CD4-positive, alpha-beta T cell treated with Interleukin-12 subunit alpha and Interleukin-12 subunit beta, for 1 hour (primary cell): ENCODE measurements at places on chromosomes 4 and X.

DNA sequence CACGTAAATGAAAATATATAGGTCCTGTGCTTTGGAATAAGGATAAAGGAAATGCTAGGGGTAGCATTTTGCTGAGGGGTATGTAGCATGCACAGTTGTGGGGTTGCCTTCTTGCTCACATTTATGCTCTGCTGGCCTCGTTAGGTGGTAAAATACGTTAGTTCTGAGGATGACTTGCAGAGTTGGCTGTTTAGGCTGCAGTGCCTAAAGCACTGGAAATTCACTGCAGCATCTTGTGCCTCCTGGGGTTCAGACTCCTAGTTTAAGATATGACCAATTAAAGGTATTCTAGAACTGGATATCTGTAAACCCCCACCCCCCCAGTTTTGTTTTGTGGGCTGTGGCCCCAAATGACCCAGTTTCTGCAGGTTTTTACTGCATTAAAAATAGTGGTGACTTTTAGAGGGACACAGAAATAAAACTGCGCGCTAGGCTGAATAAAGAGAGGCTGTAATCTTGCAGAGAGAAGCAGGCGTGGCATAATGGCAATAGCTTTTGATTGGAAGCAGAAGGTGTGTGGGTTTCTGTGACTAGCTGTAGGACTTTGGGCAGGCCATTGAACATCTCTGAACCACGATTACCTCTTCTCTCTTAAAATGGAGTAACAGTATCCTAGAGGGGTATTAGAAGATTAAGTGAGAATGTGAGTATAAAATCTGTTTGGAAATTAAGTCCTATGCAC is 79.3 kb downstream of the REPS2 start:
- no peak for DNase-seq

DNA sequence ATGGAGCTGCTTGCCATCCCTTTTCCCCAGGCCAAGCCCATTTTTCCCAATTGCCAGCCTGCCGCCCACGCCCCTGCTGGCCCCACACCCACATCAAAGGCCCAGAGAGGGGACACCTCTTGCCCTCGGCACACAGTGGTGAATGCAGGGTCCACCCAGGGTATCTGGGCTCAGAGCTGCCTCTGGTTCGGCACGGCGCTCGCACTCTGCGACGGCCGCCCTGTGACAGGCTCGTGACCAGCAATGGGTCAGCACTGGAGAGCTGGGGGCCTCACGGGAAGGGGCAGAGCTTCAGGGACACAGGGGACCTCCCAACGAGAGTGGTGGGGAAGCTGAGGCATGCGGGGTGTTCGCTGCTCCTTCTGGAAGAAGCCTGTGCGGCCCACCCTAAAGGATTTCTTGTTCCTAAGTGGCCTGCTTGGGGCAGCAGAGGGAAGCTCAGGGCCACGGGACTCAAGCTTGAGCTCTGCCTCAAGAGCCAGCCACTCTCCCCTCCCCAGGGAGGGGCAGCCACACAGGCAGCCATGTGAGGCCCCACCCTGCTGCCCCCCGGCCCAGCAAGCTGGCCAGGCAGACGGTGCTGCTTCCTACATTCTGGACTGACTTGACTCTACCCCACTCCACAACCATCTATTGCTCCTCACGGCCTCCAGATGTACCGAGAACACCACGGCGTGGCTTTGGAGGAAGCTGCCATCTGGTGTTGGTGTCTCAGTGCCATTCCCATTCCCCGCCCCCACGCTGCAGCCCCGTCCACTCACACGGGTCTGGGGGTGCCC is 73.7 kb downstream of the ABLIM2 start:
- no peak for DNase-seq

- DNase-seq = no peak
Measured at GRCh38 chr4:105433421-105433820, 40.4 kb downstream of the PPA2 start.

- DNase-seq = no peak
Measured at GRCh38 chr4:71595576-71596108, 188.2 kb downstream of the GC start.

- no peak for DNase-seq
Measured at GRCh38 chr4:17788956-17789355, 7.5 kb upstream of the FAM184B start.

- no peak for DNase-seq
Measured at GRCh38 chr4:151866592-151866918, 105.7 kb upstream of the GATB start.

- DNase-seq = no peak
Measured at GRCh38 chr4:169649545-169650226, 29.3 kb downstream of the CLCN3 start.

DNA sequence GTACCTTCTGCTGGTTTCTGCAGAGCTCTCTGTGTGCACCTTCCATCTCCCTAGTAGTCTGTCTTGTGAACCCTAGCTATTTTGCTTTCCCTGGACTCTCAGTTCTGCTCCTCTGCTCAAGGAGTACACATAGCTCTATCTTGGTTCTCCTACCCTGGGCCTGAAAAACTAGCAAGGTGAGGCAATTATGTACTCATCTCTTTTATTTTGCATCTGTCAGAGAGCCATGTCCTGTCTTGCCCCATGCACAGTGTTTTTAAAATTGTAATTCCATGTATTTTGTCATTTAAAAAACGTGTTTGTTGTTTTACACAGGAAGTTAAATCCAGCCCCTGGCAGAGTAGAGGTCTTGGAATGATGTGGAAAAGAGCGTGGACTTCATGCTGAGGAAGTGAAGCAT is 684.9 kb upstream of the CPEB2 start:
- DNase-seq = no peak

DNA sequence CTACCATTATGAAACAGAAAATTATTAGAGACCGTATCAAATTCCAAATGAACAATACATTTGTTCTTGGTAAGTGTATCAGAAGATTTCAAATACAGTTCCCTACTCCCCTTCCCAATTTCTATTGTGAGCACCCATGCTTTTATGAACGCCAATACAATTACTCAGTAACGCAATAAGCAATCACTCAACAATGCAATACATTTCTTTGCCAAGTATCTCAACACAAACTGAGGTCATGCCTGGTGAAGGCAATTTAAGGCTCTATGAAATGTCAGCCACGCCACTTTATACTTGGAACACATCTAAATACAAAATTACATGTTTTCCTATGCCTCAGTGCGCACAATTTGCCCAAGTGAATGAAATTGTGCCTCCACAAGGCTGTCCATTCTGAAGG is 712 bp downstream of the PNPLA4 start:
- DNase-seq = no peak

DNA sequence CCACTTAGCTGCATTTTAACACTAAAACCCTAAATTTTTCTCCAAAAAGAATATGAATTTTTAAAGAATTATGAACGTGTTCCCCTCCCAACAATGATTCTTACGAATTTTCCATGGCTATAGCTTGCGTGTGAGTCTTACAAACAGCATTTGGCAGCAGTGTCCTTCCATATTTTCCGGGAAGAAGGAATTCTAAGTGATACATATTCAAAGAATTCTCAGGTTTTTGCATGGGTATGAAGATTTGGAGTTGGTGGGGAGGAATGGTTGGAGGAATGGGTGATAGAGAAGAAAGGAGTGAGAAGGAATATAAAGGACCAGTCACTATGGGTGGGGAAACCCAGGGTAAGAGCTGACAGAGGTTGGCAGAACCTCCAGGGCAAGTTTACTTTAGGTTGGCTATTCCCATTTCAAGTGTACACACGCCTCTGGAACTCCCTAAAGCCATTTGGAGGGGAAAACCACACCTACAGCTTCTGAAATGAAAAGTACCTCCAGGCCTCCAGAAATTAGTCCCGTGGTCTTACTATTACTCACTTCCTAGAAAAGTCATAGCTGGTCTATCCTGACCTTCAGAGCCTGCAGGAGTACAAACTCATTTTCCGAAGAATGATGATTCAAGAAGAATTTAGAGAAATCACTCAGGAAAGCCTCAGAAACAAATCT is 420.8 kb upstream of the DIPK2B start:
- no peak for DNase-seq

GRCh38 chr4:183618681-183619080 is 40.3 kb downstream of the RWDD4 start:
- no peak for DNase-seq

DNA sequence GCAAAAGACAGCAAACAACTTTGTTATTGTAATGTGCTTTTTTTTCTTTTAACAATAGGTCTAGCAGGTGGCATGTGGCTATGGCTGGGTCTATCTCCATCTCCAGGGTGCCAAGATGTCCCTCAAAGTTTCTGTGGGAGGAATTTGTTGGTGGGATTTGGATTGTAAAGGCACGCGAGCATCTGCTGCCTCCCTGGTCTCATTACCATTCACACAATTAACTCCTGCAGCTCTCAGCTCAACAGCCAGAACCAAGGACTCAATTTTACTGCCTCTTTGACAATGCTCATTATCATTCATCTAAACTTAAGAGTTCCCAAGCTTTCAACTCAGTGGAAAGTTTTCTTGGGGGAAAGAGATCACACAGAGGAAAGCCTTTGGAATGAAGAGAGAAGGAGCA is 10.9 kb upstream of the PCDH18 start:
- DNase-seq = no peak

DNA sequence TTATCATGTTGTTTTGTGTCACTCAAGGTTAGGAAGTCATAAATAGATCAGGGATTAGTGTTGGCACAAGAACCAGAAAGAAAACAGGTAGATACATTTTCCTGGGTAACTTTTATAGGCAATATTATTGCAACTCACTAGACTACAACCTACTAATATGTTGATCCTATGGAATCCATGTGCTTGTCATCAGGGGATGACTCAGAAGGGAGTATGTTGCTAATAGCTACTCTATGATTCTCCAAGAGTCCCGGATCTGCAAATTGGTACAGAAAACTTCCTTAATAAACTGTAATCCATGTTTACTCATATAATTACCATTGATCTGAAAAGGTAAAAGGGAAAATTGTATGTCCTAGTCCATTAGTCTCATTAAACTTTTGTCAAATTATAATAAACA is 11.7 kb upstream of the GNRHR start:
- DNase-seq = no peak

DNA sequence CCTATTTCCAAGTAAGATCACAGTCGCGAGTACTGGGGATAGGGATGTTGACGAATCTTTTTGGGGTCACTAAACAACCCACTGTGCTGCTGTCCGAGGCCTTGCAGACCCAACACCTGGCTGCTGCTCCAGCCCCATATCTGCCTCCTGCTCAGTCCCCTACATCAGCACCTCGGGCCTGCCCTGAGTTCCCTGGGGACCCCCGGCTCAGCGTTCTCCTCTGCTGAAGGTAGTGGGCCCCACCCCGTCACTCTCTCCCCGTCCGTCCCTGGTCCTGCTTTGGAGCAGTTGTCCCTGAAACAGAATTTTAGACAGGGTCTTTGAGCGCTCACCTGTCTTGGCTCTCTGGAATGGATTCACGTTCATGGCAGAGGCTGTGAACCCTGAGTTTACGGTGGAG is 202.4 kb upstream of the PSAPL1 start:
- DNase-seq = no peak
